ENCODE measurements at places on chromosomes 16 and 17.

DNA sequence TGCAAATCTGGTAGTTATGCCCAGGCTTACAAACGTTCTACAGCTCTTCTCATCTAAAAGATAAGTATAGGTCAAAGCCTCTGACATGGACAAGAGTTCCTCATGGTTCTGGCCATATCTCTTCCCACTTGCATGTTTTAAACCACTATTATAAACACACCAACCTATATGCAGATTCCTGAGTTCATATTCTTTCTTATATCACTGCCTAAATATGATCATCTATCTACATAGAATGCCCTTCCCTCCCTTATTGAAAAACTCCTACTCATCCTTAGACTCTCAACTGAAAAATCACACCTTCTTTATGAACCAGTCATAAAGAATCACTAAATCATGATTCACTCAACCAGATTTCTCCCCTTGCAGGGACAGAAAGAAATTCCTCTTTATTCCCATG, 128.2 kb downstream of the CEP112 start:
- no peak for DNase-seq

GRCh38 chr17:58421711-58422110, 4.4 kb upstream of the RNF43 start:
- DNase-seq, result no peak

GRCh38 chr16:2817340-2818271, 569 bp downstream of the PRSS21 start:
- no peak for DNase-seq

DNA sequence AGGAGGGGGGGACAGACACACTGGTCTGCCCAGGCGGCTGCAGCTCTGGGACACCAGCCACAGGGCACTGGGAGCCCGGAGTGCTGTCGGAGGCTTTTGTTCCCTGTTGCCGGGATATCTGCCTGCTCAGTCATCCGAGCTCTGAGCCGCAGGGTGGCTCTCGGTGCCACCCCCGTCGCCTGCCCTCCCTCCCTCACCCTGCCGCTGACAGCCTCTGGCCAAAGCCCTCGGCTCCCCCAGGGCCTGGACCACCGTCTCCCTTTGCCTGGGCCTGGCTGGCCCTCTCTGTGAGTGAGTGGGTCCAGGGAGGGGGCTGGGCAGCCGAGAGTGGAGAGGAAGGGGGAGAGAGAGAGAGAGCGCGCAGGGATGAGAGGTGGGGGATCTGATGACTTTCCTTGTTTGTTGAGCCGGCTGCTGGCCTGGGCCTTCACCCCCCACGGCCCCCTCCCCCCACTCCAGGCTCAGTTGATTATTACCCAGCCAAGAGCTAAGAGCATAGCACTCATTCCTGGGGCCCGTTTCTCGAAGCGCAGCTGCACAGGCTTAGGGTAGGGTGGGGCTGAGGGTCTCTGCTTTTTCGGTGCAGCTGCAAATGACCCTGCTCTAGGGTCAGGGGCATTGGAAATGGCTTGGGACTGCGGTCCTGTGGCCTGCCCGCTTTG, 2.7 kb downstream of the FOXJ1 start:
- no peak for DNase-seq

- DNase-seq, result no peak
Observed at GRCh38 chr17:58630883-58631522, 60.8 kb downstream of the TEX14 start.

DNA sequence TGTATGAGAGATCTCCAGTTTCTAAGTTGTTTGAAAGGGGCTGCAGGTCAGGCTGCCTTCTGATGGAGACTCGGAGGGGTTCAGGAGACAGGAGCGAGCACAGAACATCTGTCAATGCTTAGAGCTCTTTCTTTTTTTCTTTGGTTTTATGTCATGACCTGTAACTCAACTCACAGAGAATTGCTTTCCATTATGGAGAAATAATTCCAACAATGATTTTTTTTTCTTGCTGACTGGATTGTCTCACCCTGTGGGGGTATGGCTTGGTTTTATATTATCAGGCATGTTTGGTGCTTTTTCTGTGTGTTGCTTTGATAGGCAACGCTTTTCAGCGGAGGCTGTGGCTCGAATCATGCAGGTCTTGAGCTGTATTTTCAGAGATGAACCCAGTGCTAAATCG, 10.7 kb upstream of the KCNJ2 start:
- DNase-seq, result no peak

DNA sequence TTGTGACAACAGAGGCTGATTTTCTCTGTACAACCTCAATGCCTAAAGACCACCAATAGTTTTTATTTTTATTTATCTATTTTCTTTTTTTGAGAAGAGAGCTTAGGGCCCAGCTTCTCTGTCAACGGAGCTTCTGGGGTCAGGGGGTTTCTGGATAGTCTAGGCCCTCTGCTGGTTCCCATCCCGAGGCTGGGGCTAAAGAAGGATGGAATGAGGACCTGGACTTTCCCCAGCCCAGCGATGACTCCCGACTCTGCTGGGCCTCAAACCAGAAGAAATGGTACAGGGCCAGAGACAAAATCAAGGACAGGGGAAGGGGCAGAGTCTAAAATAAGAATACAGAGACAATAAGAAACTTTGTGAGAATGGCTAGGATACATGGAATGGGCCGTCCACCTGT, 5.7 kb upstream of the TSPOAP1 start:
- DNase-seq, result no peak

DNA sequence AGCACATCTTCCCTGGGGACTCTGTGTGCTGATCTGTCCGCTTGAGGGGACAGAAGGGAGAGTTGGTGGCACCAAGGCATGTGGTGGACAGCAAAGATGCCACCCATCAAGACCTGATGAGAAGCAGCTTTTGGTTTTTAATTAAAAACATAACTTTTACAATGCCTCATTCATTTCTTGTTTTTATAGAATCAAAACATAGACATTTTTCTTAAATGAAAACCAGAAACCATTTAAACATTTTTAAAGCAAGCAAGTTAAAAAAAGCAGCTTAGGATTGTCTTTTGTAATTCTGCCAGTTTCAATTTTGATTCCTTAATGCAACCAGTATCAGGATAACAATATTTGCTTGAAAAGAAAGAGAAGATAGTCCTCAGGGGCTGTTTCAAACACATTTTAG, 123.7 kb upstream of the AXIN2 start:
- no peak for DNase-seq

- no peak for DNase-seq
Observed at GRCh38 chr16:81279392-81279791, 35.4 kb upstream of the GAN start.

DNA sequence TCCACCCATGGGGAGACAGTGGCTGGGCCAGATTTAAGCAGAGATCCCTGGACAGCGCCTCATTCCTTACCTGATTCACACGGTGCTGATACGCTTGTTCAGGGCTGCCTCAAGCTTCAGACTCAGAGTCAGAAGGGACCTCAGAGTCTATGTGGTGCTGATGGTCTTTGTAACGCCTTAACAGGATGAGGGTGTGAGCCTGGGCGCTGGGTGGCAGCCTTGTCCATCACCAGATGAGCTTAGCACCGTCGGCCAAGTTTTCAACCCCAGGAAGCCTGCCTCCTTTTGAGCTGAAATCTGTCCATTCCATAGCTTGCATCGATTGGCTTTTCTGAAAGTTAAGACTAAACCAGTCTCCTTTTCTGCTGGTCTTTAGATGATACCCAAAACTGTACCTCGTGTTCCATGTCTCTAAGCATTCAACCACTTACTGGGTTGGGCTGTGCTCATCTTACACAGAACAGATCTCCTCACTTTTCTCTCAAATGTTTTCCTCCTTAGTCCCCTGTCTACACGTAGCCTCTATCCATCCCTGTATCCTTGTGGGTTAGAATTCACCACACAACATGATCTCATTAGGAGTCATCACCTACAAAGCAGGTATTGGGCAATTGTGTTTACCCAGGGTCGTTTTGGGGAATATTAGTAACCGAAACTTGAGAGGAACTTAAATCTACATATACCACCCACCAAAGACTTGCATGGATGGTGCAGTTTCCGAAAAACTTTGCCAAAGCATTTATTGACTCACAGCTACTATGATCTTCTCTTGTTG, 573.4 kb downstream of the CDH13 start:
- no peak for DNase-seq
